ENCODE measurements at places on chromosomes 11 and 22.

DNA sequence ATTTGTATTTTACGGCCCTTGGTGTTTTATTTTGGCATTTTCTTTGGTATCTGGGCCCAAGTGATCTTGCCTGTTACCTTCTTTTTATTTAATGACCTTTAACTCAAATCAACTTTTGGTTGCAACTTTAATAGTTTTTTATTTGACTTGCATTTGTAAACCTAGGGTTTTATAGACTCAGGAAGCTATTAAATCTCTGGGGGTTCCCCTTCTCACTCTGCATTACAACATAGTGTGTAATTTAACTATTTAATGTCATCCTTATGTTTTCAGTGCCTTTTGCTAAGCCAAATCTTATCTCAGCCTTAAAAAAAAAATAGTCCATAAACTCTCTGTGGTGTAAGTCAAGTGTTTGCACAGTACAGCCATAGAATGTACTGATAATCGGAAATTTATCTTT is 3.4 kb downstream of the FJX1 start:
- no peak for DNase-seq

GRCh38 chr11:68325183-68325906 is 13.0 kb downstream of the LRP5 start:
- DNase-seq, result no peak

DNA sequence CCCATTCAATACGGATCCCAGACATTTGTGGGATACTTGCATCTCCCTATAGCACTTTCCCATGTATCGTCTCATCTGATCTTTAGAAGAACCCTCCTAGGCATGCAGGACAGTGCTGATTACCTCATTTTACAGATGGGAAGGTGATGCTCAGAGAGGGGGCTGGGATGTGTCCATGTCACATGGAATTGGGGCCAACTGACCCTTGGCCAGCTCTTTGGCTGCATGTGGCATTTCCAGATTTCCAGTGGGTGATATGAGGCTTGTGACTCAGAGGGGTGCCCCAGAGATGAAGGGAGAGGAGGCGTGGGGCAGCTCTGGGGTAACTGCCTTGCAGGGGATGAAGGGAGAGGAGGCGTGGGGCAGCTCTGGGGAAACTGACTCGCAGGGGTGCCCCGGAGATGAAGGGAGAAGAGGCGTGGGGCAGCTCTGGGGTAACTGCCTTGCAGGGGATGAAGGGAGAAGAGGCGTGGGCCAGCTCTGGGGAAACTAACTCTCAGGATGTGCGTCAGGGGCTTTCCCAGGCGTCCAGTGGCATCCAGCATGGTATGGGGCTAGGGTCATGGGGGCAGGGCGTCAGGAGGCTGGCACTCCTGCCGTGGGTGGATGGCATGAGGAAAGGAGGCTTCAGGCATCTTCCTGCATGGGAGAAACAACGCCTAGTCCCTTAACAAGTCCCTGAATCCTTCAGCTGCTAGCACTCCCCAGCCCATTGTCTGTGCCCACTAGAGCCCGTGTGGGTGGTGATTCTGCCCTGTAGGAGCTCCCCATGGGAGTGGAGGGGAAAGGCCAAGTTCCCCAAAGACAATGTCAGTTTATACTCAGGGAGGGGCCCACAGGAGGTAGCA is 11.9 kb upstream of the CERK start:
- no peak for DNase-seq

DNA sequence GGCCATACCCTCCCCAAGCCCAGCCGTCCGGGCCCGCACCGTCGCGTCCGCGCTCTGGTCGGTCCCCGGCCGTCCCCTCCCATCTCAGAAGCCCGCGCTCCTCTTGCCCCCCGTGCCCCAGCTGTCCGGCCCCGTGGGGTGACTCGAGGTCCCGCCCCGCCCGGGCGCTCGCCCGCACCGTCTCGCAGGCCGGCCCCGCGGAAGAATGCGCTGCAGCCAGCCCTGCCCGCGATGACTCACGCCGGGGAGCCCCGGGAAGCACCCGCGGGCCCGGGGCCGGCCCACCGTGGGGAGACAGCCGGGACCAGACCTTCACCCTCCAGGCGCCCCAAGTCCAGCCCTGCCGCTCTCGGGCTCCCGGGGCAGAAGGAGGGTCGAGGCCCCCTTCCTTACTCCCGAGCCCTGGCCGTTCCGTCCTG is 320 bp upstream of the PHLDA2 start:
- DNase-seq, result no peak

DNA sequence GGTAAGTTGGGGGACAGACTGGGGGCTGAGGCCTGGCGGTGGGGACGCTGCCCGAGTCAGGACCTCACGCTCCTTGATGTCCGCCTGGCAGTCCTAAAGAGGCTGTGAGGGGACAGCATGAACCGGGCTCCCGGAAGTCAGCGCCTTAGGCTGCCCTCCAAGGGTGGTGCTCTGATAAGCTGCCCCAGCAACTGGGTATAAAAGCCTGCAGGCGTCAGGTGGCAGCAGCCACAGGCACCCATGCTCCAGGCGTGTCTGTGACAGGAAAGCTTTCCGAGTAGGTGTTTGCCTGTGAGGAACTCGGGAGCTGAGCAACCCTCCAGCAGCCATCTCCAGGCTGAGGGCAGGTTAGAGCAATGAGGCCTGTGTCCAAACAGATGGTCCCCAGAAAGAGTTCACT is 53.0 kb downstream of the ST3GAL4 start:
- DNase-seq, result no peak

- no peak for DNase-seq
Measured at GRCh38 chr11:30914143-30914762, 328.1 kb upstream of the MPPED2 start.

GRCh38 chr11:72613977-72614376 is 60.2 kb downstream of the PDE2A start:
- DNase-seq, result no peak

GRCh38 chr11:125062931-125063428 is at the start of gene SLC37A2:
TSS of gene SLC37A2 (plus strand) at chr11:125063305. CDS start at chr11:125063368, 63 bp downstream.
- DNase-seq, result peak; percentile 10
